NCI-H1417 treated with DMSO at 0.1 percent for 48 hours (cell line): ENCODE measurements at places on chromosomes 13 and 19.

DNA sequence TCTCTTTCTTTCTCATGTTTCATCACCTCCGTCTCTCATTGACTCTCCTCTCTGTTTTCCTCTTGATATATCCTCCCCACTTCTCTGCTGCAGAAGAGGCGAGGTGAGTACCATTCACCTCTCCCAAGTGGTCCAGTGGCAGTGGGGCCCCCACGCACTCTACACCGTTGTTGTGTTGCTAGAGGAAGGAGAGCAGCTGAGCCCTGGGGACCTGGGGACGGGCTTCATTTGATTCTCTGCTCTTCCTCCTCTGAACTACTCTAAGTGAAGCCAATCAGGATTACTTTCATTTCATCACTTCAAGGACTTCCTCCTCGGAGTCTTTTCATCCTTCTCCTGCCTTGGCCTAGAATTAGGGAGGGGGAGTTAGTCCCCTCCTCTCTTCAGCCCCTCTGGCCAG, 64.6 kb downstream of the CCNE1 start:
- DNase-seq, result no peak

GRCh38 chr13:26022538-26023292, 29.1 kb downstream of the SHISA2 start:
- no peak for DNase-seq

DNA sequence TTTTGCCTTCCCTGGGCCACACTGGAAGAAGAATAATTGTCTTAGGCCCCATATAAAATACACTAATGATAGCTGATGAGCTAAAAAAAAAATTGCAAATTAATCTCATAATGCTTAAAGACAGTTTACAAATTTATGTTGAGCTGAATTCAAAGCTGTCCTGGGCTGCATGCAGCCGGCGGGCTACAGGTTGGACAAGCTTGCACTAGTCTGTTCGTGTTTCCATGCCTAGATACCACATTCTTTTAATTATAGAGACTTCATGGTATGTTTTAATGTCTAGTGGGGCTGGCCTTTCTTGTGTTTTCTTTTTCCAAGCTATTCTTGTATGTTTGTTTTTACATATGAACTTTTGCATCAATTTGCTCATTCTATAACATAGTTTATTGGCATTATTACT, 90.6 kb downstream of the SGCG start:
- no peak for DNase-seq

- DNase-seq, result no peak
Measured at GRCh38 chr13:108249150-108249549, 20.4 kb upstream of the TNFSF13B start.

DNA sequence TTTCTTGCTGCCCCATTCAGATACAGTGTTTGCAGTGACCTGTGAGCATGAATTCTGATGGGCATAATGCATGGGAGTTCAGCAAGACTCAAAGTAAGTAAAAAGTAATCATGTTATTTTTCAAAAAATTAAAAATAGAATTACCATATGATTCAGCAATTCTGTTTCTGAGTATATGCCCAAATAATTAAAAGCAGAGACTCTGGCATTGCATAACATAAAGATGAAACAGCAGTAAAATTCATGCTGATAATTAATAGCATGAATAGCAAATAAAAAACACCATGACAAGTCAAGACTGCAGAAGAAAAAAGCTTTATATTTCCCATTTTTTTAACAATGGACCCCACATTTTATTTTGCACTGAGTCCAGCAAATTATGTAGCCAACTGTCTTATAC, 21.3 kb downstream of the RNF6 start:
- DNase-seq, result no peak

- no peak for DNase-seq
Measured at GRCh38 chr13:39154041-39154440, 115.8 kb downstream of the NHLRC3 start.

DNA sequence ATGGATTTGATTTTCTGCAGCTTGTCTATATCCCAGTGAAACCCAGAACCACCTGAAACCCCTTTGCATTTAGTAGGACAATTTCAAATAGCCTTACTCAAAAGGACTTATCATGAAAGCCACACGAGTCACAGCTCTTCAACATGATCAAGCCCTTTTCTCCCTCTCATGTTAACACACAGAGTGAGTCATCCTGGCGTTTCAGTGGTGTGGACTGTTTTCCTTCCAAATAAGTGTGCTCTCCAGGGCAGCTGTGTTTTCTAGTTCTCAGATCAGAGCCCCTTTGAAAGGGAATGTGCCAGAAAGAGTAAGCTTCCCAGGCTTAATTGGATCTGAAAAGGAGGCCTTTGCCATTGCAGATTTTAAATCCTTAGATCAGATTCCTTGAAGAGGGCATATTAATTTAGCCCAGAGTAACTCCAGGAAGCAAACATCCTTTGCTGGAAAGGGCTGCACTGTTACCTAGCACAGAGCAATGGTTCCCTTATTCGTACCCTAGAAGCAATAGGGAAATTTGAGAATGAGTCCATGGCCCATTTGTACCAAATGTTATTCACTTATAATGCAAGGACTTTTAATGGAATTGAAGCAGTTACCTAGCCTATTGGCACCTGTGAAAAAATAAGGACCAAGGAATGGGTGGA, 51.3 kb downstream of the ERICH6B start:
- DNase-seq, result no peak

- DNase-seq, result no peak
Measured at GRCh38 chr19:22144394-22144793, 52.4 kb downstream of the ZNF676 start.

DNA sequence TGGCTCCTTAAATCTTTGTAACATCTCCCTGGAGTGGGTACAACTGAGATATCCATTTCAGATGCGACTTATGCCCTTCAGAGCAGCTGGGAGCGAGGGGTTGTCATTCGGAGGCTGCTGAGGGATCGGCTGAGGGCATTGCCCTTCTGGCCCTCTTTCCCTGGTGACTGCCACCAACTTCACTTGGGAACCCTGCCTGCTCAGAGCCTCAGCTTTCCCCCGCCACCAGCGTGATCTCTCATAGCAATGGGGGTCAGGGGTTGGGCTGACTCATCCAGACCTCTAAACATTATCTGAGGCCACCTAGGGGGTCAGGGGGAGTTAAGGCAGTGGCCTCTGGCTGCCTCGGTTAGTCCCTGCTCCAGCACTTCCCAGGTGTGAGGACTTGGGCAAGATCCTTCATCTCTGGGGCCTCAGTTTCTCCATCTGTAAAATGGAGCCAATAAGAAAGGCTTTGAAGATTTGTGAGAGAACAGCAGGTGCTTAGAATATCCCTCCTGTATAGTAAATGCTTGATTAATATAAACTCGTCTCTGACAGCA, 1.1 kb downstream of the PRX start:
- no peak for DNase-seq

GRCh38 chr13:100636004-100636403, 38.6 kb downstream of the TMTC4 start:
- DNase-seq, result peak; percentile 76

- no peak for DNase-seq
Measured at GRCh38 chr13:94620286-94620896, 18.7 kb downstream of the GPR180 start.

GRCh38 chr13:103537616-103538015, 471.4 kb upstream of the SLC10A2 start:
- no peak for DNase-seq

DNA sequence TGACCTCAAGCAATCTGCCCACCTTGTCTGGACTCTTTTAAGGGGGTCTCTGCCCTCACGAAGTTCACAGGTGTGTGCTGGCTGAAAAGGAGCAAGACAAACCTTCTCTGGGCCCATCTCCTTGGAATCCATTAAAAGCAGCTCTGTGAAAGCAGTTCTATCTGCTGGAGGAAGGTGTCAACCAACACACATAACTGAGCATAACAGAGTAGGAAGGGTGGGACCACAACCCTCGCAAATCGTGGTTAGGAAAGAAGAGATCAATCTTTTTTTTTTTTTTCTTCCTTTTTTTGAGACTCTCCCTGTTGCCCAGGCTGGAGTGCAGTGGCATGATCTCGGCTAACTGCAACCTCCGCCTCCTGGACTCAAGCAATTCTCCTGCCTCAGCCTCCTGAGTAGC, 1.4 kb downstream of the SUGP2 start:
- DNase-seq, result no peak

DNA sequence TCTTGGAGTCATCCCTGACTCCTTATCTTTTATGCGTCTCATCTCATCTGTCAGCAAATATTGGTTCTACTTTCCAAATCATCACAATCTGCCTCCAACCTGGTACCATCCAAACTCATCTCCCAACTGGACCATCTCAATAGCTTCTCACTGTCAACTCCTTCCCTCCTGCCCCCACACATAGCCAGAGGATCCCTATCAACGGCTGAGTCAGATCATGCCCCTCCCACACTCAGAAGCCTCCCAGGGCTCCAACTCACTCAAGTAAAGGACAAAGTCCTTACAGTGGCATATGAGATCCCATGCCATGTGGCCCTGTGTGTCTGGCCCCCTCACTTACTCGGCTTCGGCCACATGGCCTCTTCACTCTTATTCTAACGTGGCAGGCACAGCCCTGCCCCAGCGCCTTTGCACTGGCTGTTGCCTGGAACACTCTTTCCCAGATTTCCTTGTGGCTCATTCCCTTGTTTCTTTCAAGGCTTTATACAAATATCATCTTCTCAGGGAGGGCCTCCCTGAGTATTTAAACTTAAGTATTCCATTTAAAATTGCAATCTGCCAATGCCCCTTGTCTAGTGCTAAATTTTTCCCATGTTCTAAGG, 4.3 kb downstream of the SPRED3 start:
- DNase-seq, result no peak

DNA sequence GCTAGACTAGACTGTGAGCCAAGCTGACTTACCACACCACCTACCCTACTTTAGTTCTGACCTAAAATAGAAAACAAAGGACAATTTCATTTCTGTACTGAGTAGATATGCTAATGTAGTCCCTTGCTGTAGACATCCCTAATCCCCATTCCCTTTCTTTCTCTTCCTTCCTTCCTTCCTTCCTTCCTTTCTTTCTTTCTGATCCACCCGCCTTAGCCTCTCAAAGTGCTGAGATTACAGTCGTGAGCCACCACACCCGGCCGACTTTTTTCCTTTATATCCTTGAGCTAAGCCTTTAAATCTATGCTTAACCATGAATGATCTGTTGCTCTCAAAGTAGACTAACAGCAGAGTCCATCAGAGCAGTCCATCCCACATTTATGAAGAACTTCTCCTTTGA, 465.0 kb downstream of the SLITRK6 start:
- no peak for DNase-seq

- no peak for DNase-seq
Measured at GRCh38 chr19:49515767-49516166, 3.3 kb downstream of the FCGRT start.

DNA sequence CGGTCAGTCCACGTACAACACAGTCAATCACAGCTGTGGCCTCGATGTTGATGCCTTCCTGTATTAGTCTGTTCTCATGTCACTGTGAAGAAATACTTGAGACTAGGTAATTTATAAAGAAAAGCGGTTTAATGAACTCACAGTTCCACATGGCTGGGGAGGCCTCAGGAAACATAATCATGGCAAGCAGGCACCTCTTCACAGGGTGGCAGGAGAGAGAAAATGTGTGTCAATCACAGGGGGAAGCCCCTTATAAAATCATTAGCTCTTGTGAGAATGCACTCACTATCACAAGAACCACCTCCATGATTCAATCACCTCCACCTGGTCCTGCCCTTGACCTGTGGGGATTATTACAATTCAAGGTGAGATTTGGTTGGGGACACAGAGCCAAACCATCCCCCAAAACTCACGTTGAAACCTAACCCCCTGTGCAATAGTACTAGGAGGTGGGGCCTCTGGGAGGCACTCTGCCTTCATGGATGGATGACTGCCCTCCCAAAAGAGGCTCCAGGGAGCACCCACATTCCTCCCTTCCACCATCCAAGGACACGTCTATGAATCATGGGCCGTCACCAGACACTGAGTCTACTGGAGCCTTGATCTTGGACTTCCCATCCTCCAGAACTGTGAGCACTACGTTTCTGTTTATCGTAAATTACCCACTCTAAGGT, 2.3 kb upstream of the PROZ start:
- no peak for DNase-seq

GRCh38 chr19:12272980-12273901, 21.4 kb downstream of the ZNF44 start:
- no peak for DNase-seq

- no peak for DNase-seq
Measured at GRCh38 chr13:32496599-32497160, 41.9 kb downstream of the N4BP2L2 start.

DNA sequence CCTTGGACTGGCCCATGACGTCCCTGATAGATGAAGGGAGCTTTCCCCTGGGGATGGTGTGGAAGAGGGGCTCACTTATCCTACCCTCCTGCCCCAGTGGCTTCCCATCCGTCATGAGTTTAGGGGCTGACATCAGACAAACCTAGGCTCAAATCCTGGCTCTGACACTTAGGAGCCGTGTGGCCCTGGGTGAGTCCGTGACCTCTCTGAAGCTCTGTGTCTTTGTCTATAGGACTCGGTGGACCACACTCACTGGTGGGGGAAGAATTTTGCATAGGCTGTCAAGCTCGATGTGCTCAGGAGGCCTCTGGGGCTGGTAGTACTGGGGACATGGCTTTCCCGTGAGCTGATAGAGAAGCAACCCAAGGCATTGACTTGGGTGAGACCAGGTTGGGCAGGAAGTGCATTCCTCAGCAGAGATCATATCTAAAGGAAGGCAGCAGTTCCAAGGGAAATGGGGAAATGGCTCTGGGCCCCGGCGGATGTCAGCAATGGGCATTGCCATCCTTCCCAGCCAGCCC, 17.4 kb upstream of the AP1M2 start:
- no peak for DNase-seq

GRCh38 chr13:52446265-52446664, 4.2 kb downstream of the VPS36 start:
- no peak for DNase-seq

DNA sequence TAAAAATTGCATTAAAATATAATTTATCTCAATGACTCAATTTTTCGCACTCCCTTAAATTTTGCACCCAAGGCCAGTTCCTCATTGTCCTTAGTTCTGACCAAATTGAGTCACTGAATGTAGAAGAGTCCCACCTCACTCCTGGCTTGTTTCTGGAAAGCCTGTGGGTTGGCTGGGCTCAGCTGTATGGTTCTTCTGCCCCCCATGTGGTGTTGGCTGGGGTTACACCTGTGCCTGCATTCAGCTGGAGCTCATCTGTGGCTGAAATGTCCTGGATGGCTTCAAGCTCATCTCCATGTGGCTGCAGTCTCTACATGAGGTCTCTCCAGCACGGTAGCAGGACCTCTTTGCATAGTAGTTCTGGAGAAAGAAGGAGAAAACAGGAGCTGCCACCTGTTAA, 7.2 kb upstream of the IRGC start:
- DNase-seq, result no peak

DNA sequence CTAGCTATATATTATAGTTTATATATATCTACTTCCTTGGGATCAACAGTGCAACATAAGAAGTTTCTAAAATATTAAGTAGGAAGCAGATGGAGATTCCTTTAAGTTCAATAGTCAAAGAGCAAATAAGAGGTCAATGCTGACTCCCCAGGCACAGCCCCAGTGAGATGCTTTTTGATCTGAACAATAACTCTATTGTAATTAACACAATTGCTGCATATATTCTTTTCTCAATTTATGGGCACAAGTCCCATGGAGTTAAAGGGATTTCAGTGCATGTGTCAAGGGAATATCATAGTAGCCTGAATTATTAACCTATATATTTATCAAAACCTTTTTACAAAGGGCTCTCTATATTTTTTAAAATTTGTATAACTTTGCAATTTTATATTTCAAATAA, 180.8 kb downstream of the SPRY2 start:
- DNase-seq, result no peak
